ENCODE measurements at places on chromosomes 3 and 15.

- DNase-seq: no peak
Observed at GRCh38 chr3:148856384-148856783, 8.7 kb upstream of the CPA3 start.

- peak; percentile 99 for DNase-seq
Observed at GRCh38 chr15:60374628-60375081, 23.1 kb downstream of the ANXA2 start.

- DNase-seq: no peak
Observed at GRCh38 chr3:148709560-148710253, 12.0 kb downstream of the AGTR1 start.

GRCh38 chr3:136311968-136312367 lies 61.8 kb downstream of the PCCB start:
- no peak for DNase-seq

GRCh38 chr15:50798684-50799083 lies 33.2 kb upstream of the SPPL2A start:
- DNase-seq: peak; percentile 10

DNA sequence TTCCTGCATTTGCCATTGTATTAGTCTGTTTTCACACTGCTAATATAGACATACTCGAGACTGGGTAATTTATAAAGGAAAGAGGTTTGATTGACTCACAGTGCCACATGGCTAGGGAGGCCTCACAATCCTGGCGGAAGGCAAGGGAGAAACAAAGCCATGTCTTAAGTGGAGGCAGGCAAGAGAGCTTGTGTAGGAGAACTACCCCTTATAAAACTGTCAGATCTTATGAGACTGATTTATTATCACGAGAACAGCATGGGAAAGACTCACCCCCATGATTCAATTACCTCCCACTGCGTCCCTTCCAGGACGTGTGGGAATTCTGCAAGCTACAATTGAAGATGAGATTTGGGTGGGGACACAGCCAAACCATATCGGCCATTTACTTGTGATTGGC lies 27.8 kb downstream of the YEATS2 start:
- DNase-seq: peak; percentile 52
